ENCODE measurements at places on chromosomes 1 and 21. TPM values are rescaled to one million over a fixed set of nuclear protein-coding genes. Genes with fewer than 3 reads are reported as not detected.

DNA sequence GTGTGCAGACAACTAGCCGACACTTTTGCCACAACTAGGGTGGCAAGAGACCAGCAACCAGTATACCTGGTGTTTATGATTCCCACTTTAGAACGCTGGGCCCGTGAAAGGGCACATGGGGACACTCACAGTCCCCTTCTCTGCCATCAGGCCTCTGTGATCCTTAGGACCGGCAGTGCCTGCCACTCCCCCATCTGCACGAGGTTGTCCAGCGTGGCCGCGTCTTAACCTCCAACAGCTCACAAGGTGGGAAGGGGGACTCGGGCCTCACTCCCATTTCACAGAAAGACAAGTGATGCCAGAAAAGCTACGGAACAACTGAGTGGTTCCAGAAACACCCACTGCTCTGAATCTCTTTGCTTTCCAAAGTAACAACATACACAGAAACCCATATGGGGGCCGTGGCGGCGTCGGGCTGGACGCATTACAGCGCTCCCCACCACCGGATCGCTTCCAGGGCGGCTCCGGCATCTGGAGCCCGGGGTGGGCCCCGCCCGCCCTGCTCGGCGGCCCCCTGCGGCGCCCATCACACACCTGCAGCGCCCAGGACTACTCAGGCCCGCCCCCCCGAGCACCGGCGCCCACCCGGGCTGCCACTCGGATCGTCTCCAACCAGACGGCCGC, 1.0 kb downstream of the ZNF496 start:
- H3K4me3 ChIP-seq, result peak overlapping the region; percentile 54
- H3K36me3 ChIP-seq, result peaks cover 15% of the 10 kb centered on the region
- H3K4me1 ChIP-seq, result peaks cover 14% of the 10 kb centered on the region
- peak overlapping the region; percentile 92 for H3K27ac ChIP-seq
- H3K27me3 ChIP-seq, result no peaks in the 10 kb centered on the region

The IGSF8 gene
- total RNA-seq, result 31.7 TPM

- H3K27ac ChIP-seq, result no peak overlapping the region
- H3K27me3 ChIP-seq, result no peaks in the 10 kb centered on the region
- no peaks in the 10 kb centered on the region for H3K36me3 ChIP-seq
- no peak overlapping the region for H3K4me3 ChIP-seq
Observed at GRCh38 chr1:205270271-205270670, 42.5 kb downstream of the TMCC2 start.

The NUDC gene
- 57.4 TPM for total RNA-seq

DNA sequence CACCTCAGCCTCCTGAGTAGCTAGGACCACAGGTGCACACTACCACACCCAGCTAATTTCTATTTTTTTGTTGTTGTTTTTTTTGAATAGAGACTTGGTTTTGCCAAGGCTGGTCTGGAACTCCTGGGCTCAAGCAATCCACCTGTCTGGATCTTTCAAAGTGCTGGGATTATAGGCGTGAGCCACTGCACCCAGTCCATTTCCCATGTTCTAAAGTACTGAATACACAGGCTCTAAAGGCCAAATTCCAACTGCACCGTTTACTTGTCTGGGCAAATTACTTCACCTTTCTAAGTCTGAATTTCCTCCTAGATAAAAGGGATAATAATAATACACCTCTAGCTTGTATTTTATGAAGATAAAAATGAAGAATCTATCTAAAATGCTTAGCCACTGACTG, 39.6 kb downstream of the FRRS1 start:
- no peak for DNase-seq
- H3K27me3 ChIP-seq, result no peaks in the 10 kb centered on the region
- H3K36me3 ChIP-seq, result peaks cover 3% of the 10 kb centered on the region
- H3K27ac ChIP-seq, result no peak overlapping the region

The MTARC1 gene
- 96.5 TPM for total RNA-seq

- H3K27ac ChIP-seq, result no peak overlapping the region
- H3K4me1 ChIP-seq, result no peaks in the 10 kb centered on the region
- no peaks in the 10 kb centered on the region for H3K36me3 ChIP-seq
- no peaks in the 10 kb centered on the region for H3K27me3 ChIP-seq
Observed at GRCh38 chr1:101506541-101507164, 269.8 kb downstream of the S1PR1 start.

The HSPA6 gene
- 4.7 TPM for total RNA-seq

The NFIA gene
- 149 TPM for total RNA-seq

The NBPF20 gene
- total RNA-seq, result 1.9 TPM

The S1PR1 gene
- total RNA-seq, result 71.5 TPM

DNA sequence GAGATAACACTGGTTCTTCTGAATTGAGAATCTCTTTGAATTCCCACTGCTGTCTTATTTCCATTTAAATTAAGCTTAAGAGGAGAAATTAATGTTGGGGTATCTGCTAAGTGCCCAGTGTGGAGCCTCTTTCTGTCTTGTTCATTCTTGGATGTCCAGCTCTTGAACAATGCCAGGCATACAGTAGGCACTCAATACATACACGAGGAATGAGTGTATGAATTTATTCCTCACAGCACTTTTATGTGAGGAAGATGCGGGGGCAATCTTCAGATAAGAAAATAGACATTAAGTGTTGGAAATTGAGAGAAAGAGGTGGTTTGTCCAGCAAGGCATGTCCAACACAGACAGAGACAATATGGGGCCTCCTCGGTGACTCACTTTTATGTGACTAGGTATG, 11.8 kb upstream of the ATF3 start:
- no peaks in the 10 kb centered on the region for H3K36me3 ChIP-seq
- peaks cover 8% of the 10 kb centered on the region for H3K4me1 ChIP-seq
- no peaks in the 10 kb centered on the region for H3K27me3 ChIP-seq
- H3K27ac ChIP-seq, result peak overlapping the region; percentile 25

- peaks cover 8% of the 10 kb centered on the region for H3K4me1 ChIP-seq
- peak; percentile 49 for DNase-seq
Observed at GRCh38 chr1:218346391-218347204, 1.5 kb downstream of the TGFB2 start.

The ABCG1 gene
- total RNA-seq, result 34.1 TPM

DNA sequence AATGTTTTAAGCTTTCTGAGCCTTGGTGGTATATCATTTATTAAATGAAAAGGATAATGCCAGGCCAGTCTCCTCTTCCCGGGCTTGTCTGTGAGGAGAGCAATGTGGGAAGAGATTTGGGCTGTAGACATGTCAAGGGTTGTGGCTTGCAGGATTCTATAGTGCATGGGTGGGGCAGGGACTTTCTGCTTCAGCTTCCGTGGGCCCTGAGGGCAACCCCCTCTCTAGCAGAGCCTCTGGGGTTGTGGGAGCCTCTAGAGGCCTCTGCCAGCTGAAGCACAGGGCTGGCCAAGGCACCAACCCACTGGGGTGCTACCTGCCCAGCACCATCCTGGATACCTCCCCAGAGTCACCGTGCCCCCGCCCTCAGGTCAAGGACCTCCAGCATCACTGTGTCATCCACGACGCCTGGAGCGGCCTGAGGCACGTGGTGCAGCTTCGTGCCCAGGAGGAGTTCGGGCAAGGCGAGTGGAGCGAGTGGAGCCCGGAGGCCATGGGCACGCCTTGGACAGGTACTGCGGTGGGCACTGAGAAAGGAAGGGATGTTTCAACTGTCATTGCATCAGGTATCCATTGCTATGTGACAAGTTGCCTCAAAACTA, 30.6 kb downstream of the IL6R start:
- no peak overlapping the region for H3K4me3 ChIP-seq
- H3K4me1 ChIP-seq, result no peaks in the 10 kb centered on the region
- no peaks in the 10 kb centered on the region for H3K27me3 ChIP-seq
- DNase-seq, result no peak

The CREB3L4 gene
- 6.6 TPM for total RNA-seq

DNA sequence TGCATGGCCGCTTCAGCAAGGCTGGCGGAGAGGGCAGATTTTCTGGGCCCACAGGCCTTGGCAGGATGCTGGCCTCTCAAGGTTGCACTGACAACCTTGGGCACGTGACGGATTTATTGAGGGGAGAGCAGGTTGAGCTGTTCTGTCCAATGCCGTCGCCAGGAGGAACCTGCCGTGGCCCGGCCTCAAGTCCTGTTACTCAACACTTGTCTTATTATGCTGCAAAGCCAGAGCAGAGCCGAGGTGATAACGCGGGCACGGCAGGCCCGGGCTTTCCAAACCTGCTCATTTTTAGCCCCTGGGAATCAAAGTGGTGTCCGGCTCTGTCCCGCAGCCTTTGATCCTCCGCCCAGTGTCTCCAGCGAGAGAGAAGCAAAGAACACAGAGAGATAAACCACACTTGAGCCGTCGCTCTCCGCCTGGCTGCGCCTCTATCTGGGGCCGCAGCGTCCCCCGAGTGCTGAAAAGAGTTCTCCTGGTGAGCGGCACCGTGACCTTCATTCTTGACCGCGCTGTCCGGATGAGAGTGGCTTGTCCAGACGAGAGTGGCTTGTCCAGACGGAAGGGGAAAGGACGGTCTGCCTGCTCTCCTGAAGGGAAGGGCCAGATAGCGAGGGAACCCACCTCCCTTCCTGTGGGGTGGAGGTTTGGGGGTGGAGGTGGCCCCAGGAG, 162.3 kb upstream of the ARHGEF16 start:
- peaks cover 21% of the 10 kb centered on the region for H3K4me1 ChIP-seq
- peak; percentile 90 for DNase-seq
- H3K4me3 ChIP-seq, result no peak overlapping the region
- peak overlapping the region; percentile 77 for H3K27ac ChIP-seq
- H3K27me3 ChIP-seq, result no peaks in the 10 kb centered on the region

DNA sequence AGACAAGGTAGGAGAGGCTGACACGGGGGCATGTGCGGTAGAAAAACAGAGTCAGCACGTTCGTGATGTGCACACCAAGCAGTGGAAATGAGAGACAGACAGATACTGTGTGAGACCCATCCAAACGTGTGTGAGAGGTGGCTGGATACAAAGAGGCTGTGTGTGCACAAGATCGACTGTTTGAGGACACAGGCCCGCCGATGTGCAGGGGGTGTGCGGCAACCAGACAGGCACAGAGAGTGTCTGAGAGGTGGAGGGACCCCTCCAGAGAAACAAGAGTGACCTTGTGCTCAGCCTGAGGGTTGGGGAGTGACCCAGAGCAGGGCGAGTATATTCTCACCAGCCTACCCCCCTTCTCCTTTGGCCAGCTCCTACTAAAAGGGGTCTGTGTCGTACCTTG, 97.8 kb upstream of the IPO9 start:
- no peaks in the 10 kb centered on the region for H3K36me3 ChIP-seq
- no peak overlapping the region for H3K27ac ChIP-seq
- no peak for DNase-seq
- H3K4me1 ChIP-seq, result peaks cover 25% of the 10 kb centered on the region
- no peaks in the 10 kb centered on the region for H3K27me3 ChIP-seq

- H3K27me3 ChIP-seq, result no peaks in the 10 kb centered on the region
- no peak overlapping the region for H3K27ac ChIP-seq
- H3K36me3 ChIP-seq, result no peaks in the 10 kb centered on the region
- peak; percentile 92 for DNase-seq
Observed at GRCh38 chr1:176696109-176696508, 233.1 kb downstream of the PAPPA2 start.

The OR6K3 gene
- total RNA-seq, result not detected

GRCh38 chr1:233375653-233376052, 48.1 kb downstream of the MAP3K21 start:
- no peaks in the 10 kb centered on the region for H3K4me1 ChIP-seq
- H3K27ac ChIP-seq, result no peak overlapping the region
- H3K36me3 ChIP-seq, result no peaks in the 10 kb centered on the region
- no peak overlapping the region for H3K4me3 ChIP-seq

- DNase-seq, result no peak
- H3K36me3 ChIP-seq, result peaks cover 5% of the 10 kb centered on the region
- H3K27me3 ChIP-seq, result no peaks in the 10 kb centered on the region
- no peak overlapping the region for H3K27ac ChIP-seq
Observed at GRCh38 chr21:25895565-25896205, 160.9 kb downstream of the GABPA start.

DNA sequence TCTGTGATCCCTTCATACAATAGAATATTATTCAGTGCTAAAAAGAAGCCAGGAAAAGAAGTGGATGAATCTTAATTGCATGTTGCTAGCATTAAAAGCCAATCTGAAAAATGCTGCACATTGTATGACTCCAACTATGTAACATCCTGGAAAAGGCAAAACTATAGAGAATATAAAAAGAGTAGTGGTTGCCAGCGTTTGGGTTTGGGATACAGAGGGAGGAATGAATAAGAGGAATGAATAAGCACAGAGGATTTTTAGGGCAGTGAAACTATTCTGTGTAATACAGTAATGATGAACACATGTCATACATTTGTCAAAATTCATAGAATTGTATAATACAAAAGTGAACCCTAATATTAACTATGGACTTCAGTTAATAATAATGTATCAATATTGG, 42.5 kb downstream of the GPR88 start:
- H3K4me3 ChIP-seq, result no peak overlapping the region
- no peaks in the 10 kb centered on the region for H3K27me3 ChIP-seq
- H3K36me3 ChIP-seq, result no peaks in the 10 kb centered on the region

The VASH2 gene
- 0.81 TPM for total RNA-seq

DNA sequence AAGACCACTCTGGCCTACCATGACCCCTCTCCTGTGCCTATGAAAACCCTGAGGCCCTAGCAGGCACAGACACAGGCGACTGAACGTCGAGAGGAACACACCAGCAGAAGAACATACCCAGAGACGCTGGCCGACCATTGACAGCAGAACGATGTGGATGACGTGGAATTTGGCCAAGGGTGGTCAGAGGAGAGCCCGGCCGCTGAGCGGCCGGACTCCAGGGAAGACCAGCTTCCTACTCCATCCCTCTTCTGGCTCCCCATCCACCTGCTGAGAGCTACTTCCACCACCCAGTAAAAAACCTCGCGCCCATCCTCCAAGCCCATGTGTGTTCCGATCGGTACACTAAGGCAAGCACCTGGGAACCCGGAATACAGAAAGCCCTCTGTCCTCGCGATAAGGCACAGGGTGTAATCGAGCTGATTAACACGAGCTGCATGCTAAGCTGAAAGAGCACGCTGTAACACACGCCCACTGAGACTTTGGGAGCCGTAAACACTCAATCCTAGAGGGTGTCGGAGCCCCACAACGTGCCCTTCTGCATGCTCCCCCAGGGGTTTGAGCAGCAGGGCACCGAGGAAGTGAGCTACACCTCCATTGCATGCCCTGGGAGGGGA, 150.3 kb downstream of the CENPF start:
- no peaks in the 10 kb centered on the region for H3K36me3 ChIP-seq
- H3K27me3 ChIP-seq, result no peaks in the 10 kb centered on the region
- H3K4me3 ChIP-seq, result no peak overlapping the region
- H3K4me1 ChIP-seq, result no peaks in the 10 kb centered on the region

The KANK4 gene
- 0.56 TPM for total RNA-seq

DNA sequence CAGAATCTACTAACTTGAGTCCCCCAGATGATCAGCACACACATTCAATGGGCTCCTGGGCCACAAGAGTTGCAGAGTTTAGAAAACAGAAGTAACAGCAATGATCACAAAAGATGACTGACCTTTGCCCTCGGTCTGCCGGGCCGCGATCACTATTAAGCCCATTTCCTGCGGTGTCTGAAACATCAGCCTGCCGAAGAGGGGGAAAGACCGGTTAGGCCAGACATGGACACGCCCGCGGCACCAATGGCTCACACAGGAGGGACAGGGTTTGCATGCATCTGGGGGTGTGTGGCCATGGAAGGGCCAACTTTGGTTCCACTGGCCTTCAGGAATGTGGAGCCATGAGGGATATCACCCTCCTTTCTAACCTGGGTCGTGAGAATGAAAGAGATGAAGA, 68.2 kb downstream of the SIM2 start:
- no peaks in the 10 kb centered on the region for H3K4me1 ChIP-seq
- no peaks in the 10 kb centered on the region for H3K36me3 ChIP-seq
- no peak for DNase-seq
- H3K27ac ChIP-seq, result no peak overlapping the region

Measured in thyroid gland (tissue), 4 donors.